ENCODE measurements at places on chromosomes 3 and 15.
A peak's percentile ranks its signal among the peaks of the same experiment; 100 is the strongest.

DNA sequence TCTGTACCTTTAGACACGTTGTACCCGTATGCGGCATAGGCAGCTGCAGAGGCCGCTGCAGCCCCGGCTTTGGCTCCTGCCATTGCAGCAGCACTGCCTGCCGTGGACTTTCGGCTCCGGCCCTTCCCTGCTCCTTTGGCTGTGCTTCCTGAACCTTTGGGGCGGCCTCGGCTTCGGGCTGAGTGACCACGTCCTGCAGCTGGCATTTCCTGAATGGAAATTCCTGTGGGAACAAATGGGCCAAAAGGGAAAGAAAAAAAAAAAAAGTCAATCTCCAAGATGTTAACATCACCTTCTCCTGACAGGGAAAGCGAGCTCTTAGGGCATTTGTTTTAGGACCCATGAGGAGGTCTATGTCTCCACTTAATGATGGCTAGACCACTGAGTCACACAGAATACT, 29.6 kb downstream of the CHAC1 start:
- DNase-seq: no peak

- no peak for DNase-seq
Measured at GRCh38 chr3:197349368-197349767, 51.0 kb upstream of the DLG1 start.

DNA sequence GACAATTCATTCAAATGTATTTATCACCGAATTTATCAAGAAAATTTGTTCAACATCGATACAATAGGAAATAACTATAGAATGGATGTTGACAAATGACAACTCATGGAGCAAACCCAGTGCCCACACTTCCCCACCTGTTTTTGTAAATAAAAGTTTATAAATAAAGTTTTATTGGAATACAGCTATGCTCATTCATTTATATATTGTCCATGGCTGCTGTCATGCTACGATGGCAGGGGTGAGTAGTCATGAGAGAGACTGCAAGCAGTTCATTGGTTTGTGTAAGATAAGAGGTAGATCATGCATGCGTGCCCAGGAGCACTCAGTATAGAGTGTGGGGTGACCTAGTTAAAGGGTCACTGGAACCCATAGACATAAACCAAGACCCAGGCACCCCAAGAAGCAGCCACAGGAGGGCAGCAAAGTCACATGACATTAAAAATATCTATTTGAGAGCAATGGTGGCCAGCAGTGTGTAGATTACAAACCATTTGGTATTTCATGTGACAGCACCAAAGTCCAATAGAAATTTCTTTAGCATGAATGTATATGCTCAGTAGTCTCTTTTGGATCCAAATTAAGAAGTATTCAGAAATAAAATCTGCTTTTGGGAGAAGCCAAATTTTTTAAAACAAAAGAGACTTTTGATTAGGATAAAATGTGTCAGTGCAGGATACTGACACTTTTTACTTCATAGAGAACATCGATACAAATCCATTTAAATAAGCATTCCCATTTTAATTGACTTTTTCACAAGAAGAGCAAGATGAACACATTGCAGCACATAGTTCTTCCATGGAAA, 794.8 kb downstream of the MCTP2 start:
- no peak for DNase-seq

GRCh38 chr3:194569252-194569651, 64.0 kb downstream of the TMEM44 start:
- DNase-seq: no peak

- no peak for DNase-seq
Measured at GRCh38 chr3:16369276-16369675, 104.3 kb downstream of the OXNAD1 start.

GRCh38 chr3:51257870-51258269, 127.2 kb upstream of the MANF start:
- DNase-seq: no peak

- no peak for DNase-seq
Measured at GRCh38 chr15:85497172-85497569, 116.8 kb downstream of the AKAP13 start.

- DNase-seq: no peak
Measured at GRCh38 chr3:39531665-39532064, 64.2 kb downstream of the MOBP start.

GRCh38 chr3:14524311-14524711, 15.8 kb downstream of the GRIP2 start:
- DNase-seq: no peak

DNA sequence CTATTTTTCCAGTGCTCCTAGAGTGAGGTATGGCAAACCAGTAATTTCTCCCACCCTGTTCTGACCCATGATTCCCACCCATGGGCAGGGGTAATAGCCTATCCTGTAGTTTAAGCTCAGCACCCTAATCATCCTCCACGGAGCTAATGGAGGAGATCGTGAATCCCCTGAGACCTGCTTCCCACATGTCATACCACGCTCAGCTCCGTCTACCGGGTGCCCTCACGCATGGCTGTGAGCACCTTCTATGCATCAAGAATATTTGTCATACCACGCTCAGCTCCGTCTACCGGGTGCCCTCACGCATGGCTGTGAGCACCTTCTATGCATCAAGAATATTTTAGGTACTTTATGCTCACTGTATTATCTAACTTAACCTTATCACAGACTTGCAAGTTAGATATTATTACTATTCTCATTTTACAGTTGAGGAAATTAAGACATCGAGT, 104.7 kb upstream of the PFN2 start:
- DNase-seq: no peak

DNA sequence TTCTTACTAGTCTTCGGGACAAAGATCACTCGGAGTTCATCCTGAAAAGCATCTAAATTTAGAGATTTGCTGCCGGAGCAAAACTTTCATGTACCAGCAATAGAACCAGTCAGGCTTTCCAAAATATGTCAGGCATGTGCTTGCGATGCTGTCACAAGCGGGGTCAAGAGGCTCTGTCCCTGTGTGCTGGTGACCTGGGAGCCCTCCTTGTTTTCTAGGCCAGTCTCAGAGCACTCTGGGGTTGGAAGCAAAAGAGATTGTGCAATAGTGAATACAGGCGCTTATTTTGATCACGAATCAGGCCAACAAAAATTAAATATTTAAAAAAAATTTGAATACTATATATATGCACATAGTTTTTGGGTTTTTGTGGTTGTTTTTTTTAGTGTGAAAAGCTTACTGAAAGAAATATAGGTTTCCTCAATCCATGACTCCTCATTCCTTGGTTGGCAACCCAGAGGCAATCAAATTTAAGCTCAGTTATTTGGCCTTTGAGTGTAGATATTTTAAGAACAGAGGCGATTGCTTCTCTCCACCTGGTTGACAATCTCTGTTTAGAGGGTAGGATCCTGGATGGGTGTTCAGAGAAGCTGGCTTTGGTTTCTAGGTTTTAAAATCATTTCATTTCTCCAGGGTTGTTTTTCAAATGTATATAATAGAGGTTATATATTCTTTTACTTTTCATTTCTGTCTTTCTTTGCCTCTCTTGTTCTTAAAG, 8.4 kb upstream of the KLHL24 start:
- DNase-seq: no peak

DNA sequence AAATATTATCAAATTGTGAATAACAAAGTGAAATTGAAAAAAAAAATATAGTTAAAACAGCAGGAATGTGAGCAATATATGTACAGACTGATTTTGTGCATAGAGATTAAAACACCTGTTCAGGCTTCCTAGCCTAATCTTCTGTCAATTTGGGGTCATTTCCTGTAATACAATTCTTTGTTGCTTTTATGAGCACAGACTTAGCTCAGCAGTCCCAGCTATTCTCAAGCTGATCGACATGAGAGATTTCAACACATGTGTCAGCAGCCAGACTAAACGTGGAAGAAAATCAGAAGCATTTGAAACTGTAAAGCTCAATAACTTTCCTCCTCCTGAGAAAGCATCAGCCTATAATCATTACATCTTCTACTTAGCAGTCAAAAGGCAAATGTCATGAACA, 1.6 kb upstream of the FHIT start:
- no peak for DNase-seq

GRCh38 chr15:74857082-74857655, 14.2 kb upstream of the ULK3 start:
- DNase-seq: no peak

DNA sequence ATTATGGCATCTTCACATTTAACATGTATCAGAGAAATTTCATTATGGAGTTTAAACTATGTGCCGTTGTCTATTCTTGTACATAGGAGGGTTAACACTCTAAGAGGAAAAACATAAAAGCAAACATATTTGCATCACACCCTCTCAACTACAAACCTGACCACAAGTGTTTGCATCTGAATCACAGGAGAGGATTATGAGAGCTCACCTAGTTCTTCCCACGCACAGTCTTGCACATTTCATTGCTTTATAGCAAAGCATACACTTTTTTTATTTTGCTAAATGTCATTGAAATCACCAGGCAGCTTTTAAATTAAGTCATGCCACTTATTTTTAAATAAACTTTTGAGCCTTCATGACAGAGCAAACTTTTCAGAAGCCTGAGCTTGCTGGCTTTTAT, 12.5 kb downstream of the TRAT1 start:
- DNase-seq: peak; percentile 47

DNA sequence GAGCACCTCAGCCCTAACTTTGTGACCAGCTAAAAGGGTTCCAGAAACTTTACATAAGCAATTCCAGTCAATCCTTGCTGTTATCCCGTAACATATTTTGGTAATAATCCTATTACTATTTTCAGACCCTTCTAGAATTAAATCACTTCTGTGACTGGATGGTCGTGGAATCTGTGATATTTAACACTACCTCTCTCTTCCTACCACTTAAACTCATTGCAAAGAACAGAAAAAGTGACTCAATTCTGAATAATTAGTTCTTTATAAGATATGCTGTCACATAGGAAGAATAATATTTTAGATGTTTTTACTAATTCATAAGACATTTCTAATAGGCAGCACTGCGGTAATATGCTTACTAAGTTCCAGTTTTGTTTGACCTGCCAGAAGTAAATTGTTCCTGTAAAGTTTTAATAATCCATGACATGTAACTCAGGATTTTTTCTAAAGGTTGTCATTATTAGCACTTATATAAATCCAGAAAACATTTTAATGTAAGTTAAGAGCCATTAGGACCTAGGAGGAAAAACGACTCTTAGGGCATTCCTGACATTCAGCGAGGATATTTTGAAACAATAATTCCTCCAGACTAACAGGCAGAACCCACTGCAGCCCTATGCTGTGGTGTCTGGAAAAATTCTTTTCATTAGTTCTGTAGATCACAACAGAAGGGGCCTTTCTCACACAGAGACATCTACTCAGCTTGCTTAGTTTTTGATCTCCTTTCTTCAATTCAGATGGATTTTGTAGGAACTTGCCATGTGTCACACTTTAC, 113.3 kb upstream of the MBNL1 start:
- no peak for DNase-seq

GRCh38 chr3:179719048-179719734, 66.4 kb downstream of the USP13 start:
- DNase-seq: no peak

DNA sequence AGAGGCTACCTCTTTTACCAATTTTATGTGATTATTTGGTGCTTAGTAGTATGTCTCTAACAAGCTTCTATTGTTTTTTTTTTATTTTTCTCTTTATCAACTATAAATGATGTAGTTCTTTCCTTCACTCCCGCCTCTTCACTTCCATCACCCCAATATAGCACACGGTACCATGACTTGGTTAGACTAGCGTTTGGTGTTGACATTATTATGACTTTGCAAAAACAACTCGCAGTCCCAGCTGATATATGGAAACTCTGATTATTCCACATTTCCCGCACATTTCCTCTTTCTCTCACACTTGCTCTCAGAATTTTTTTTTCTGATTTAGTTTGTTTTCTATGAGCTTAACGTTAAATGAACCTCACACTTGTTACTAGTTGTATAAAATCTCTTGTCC, 162.2 kb downstream of the GREM1 start:
- no peak for DNase-seq

DNA sequence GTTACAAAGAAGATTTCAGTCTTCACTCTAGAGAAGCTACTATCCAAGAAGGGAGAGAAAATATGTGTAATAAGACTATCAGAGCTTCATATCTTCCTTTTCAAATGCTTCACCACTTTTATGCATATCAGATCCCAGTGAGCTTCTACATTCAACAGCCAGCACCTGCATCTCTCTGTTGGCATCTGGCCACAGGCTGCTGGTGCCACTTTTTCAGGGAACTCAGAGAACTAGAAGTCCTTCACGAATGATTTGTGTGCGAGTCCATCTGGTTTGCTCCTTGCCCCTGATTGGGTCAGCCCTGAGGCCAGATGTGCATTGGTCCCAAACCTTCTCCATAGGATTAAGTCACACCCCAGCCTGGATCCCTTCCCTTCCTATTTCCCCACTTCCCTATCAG, 22.1 kb downstream of the SNTN start:
- DNase-seq: no peak

GRCh38 chr15:41782371-41783282, 8.3 kb downstream of the MAPKBP1 start:
- no peak for DNase-seq

DNA sequence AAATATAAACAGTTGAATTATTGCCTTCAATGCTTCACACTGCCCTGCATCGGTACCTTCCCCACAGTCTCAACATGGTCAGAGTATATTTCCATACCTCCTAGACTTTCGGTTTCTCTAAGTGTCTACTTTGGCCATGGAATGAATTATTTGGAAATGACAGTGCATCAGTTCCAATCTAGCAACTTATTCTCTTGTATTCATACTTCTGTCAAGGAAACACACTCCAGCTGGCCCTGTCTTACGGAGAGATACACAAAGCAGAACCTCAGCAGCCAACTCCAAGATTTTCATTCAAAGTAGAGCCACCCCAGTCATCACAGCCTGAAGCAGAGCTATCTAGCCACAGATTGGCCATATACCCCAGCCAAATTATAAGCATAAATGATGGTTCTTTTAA, 518.4 kb upstream of the UBE2E2 start:
- no peak for DNase-seq

GRCh38 chr3:183437061-183437460, 8.6 kb upstream of the MCF2L2 start:
- no peak for DNase-seq

DNA sequence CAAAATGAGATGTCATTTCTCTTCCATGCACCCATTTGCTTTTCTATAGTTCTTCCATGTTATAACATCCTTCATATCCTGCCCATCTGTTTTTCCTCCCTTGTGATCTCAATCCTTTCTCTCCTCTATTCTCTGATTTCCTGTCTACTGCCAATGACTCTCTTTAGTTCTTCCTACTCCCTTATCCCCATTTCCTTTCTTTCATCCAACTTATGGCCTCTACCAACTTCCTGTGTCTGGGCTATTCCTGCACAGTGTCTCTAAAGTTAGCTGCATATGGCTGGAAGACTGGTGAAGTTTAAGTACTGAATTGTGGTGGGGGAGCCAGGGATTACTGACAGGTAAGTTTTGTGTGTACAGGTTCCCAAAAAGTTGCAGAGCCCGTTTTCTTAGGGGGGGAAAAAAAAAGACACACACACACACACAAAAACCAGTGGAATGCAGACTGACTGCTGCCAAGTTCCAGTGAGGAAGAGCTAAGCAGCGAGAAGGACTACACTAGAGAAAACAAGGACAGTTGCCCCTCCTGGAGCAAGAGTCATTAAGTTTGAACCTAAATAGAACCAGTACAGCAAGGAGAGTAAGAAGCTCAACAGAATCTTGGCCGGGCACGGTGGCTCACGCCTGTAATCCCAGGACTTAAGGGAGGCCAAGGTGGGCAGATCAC, 28.8 kb downstream of the XRN1 start:
- no peak for DNase-seq

- DNase-seq: no peak
Measured at GRCh38 chr3:36701249-36701572, 63.1 kb downstream of the DCLK3 start.

GRCh38 chr3:50168791-50169190, 13.7 kb downstream of the SEMA3F start:
- no peak for DNase-seq
